ENCODE measurements at places on chromosomes 5 and 9.

DNA sequence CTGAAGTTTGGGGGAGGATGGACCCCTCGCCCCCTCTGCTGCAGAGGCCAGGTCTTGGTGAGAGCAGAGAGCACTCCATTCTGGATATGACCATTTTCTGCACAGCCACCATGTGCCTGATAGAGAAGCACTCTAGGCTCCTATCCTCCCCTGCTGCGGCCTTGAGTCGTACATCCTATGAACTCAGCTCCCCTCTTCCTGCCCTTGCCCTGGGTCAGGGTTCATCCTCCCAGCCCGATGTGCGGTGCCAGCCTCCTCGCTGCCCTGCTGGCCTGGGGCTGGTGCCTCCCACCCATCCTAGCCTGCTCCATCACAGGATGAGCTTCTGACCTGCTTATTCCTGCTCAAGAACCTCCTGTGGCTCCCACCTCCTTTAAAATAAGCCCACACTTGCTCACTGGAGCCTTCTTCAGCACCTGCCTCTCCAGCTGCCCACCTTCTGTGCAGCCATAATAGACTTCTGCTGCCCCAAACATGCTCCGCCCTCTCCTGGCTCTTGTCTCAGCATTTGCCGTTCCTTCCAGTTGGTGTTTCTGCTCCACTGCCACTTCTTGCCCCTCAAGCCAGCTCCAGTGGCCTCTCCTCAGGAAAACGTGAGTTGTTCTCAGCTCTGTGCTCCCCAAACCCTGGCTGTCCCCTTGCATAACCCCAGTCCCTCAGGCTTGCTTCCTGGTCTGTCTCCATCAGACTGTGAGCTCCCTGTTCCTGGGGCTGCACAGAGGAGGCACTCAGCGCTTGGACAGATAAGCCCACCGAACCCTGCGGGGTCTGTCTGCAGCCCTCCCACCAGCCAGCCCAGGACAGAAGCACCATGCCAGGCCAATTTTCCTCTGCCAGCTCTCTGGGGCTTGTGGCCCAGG, 22.3 kb upstream of the TTLL11 start:
- DNase-seq, result no peak

DNA sequence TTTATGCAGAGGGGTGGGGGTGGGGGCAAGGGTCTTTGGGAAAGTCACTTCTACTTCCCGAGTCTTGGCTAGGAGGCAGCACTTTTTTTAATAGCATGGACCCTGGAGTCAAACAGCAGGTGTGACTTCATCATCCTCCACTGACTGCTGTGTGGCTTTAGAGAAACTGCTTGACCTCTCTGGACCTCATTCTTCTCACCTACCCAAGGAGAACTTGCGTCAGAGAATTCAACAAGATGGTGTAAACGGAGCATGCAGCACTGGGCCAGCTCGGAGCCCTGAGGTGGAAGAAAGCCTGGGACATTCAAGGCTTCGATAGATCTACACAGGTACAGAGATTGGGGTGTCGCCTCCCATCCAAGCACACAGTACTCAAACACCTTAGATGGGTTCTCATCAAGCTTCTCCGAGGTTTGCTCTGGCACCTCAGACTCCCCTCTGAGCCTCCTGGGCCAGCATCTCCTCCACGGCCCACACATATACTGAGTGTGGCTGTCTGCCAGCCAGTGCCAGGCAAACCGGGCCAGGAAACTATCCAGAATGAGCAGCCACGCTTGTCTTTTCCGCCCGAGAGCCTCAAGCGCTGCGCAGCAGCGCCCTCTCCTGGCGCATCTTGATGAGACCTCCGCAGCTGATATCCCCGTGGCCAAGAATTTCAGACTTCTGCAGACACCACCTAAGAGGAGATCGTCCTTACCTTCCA, 4.6 kb upstream of the SLC25A48 start:
- peak; percentile 89 for DNase-seq

DNA sequence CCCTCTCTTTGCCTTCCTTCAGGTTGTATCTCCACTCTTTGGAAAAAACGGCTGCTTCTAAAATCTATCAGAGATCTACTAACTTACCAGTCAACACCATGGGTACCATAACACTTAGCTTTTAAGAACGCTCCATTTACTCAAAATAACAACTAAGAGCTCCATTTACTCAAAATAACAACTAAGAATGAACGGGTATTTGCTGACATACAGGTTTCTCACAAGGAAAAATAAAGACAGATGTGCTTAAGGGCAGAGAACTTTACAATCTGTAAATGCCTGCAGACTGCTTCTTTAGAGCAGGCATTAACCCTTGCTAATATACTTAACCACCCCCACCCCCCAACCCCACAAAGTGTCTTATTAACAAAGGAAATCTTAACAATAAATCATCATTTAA, 2.8 kb downstream of the UBAP2 start:
- DNase-seq, result no peak

DNA sequence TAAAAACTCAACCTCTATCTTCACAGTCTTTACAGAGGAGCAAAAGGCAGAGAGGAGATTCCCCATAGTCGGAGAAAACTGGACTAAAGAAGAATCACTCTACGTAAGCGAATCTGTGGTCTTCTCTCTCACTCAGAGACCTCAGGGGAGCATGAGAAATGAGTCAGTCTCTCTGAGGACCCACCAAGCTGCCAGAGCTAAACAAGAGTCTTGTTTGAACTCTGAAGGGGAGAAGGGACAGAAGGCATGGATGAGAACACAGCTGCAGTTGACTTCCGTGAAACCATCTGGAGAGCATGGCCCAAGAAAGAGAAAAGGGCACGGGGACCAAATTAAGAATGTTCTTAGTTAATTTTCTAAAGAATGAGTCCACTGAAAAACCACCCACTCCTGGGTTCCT, 12.8 kb upstream of the MAN2A1 start:
- no peak for DNase-seq

- DNase-seq, result no peak
Observed at GRCh38 chr5:121151534-121151933, 687.4 kb downstream of the PRR16 start.

DNA sequence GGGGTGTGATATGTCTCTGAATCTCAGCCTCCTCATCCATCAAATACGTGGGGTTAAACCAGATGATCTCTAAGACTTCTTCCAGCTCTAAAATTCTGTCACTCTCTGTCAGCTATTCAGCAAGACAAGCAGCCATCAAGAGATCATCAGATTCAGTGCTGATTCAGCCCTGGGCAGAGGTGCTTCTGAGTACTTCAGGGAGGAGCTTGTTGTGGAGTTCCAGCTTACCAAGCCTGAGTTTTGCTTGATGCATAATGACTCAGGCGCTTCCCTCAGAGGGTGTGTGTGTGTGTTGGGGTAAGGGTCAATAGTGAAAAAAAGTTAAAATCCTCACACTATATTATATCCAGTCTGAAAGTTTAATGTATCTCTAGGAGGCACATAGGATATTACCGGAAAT, 29.6 kb upstream of the TAF1L start:
- DNase-seq, result no peak
